ENCODE measurements at places on chromosomes 11 and 22.

- no peak for DNase-seq
These were observed 1.4 kb downstream of the ZFPL1 start for GRCh38 chr11:65085446-65085845.

DNA sequence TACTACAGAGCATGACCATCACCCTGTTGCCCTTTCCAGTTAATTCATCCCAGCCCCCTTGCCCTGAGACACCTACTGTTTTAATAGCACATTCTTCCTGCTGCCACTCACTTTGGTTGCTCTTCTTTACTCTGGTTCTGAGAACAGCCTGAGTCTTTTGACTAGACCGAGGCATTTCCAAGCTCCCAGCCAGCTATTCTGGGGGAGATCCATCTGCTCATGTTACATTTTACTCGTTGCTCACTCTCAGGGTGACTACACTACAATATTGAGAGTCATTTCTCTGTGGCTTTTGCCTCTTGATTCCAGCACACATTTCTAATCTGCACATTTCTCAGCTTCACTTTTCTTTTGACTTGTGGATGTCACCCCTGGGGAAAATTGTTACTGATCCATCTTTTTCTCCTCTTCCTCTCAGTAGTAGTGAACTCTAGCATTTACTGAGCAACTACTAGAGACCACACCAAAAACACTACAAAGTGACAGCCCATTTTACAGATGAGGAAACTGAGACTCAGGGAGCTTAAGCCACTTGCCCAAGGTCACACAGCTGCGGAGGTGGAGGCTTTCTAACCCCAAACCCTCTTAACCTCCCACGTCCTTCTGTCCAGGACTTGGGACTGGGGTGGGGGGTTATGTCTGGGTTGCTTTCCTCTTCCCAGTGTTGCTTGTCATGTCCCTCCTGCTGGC lies 117.8 kb downstream of the C11orf91 start:
- DNase-seq, result peak; percentile 79

GRCh38 chr11:75548595-75549272 lies 13.3 kb upstream of the SERPINH1 start:
- peak; percentile 42 for DNase-seq

GRCh38 chr22:37357446-37358075 lies 69.7 kb downstream of the ELFN2 start:
- DNase-seq, result no peak

DNA sequence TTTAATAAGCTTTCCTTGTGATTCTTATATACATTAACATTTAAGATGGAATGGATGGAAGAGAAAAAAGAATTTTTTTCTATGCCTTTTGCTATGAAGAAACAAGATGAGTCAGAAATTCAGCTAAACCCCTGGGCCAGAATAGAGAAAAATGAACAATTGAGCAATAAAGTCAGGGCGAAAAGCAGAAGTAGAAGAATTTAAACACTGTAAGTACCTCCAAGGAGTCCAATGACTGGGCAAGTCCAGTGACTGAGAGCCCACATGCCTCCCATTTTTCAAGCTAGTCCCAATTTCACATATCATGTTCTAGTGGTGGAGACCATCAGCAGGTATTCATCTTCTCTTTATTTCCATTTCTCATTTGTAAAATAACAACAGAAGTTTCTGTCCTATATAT lies 18.6 kb upstream of the APLP2 start:
- no peak for DNase-seq

- DNase-seq, result no peak
These were observed 4.6 kb downstream of the ST3GAL4 start for GRCh38 chr11:126360049-126360446.

- no peak for DNase-seq
These were observed 5.0 kb downstream of the CBX7 start for GRCh38 chr22:39147335-39148025.

DNA sequence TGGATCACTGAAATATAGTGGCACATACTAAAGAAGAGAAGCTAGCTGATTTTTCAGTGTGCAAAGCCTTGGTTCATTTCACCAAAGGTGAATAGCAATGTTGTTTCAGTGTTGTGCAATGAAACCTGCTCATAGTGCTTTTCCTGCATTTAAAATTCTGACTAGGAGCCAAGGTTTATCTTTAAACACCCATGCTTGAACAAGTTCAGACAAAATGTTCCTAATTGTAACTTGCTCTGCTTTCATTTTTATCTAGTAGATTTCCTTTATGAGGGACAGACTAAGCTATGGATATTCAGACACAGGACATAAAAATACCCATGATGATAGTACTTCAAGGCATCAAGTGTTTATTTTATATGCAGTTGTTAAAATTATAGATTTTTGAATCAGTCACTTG lies 47.7 kb downstream of the BBOX1 start:
- no peak for DNase-seq

DNA sequence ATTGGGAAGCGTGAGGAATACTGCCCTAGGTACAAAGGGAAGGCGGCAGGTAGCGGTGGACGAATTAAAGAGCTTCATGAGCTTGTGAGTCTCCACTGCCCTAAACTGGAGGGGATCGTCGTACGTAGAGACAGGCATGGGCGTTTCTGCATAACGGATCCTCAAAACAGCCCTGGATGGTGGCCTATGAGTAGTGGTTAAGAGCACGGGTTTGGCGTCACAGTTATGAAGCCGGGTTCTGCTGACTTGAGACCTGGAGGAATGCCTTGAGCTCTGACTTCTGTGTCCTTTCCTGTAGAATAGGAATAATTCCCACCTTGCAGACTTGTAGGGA lies 335 bp downstream of the TMEM138 start:
- peak; percentile 82 for DNase-seq

- peak; percentile 74 for DNase-seq
These were observed 1.3 kb upstream of the KMT5B start for GRCh38 chr11:68214173-68215086.

GRCh38 chr22:47071078-47071806 lies 308.8 kb downstream of the TBC1D22A start:
- DNase-seq, result no peak

DNA sequence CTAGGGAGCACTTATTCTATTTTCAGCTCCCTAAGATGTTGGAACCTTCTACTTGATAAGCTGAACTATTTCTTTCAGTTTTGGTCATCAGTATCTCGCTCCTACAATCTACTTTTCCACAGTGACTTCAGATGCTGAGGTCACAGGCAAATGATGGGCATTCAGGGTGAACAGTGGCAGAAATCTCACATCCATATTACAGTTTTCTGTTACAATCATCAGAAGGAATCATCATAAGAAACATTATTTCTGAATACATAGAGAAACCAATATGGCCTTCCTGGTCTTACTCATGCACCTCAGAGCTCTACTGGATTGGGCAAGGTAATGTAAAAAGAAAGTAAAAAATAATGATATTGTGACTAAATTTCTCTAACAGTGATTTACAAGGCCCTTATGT lies 39.4 kb upstream of the DDI1 start:
- no peak for DNase-seq

DNA sequence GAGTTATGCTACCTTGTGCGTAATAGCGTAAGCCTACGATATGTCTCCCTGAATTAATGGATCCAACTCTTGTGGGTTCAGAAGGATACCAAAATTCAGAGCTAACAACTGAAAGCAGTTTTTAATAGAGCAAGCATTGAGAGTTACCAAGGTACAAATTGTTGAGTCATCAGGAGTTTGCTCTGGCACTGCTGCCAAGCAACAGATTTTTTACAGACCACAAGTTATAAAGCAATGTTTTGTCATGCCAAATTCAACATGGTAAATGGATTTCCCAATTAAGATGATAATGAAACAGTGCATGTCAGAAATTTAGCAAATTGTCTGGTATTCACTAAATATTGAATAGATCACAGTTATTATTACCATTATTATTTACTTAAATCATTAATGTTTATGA lies 295.6 kb downstream of the NELL1 start:
- DNase-seq, result no peak
